ENCODE measurements at places on chromosomes 11 and 22.

DNA sequence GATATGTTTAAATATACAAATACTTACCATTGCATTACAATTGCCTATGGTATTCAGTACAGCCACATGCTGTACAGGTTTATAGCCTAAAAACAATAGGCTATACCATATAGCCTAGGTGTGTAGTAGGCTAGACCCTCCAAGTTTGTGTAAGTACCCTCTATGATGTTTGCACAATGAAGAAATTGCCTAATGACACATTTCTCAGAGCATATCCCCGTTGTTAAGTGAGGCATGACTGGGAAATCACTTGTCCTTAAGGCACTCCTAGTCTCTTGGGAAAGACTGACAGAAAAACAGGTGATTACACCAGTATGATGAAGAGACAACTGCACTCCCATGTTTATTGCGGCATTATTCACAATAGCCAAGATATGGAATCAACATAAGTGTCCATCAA lies 187.2 kb downstream of the SPON1 start:
- no peak for DNase-seq

GRCh38 chr11:110897035-110897434 lies 184.8 kb upstream of the ARHGAP20 start:
- DNase-seq = no peak

- DNase-seq = peak; percentile 71
Observed at GRCh38 chr22:38753948-38754750, 1.6 kb downstream of the SUN2 start.

DNA sequence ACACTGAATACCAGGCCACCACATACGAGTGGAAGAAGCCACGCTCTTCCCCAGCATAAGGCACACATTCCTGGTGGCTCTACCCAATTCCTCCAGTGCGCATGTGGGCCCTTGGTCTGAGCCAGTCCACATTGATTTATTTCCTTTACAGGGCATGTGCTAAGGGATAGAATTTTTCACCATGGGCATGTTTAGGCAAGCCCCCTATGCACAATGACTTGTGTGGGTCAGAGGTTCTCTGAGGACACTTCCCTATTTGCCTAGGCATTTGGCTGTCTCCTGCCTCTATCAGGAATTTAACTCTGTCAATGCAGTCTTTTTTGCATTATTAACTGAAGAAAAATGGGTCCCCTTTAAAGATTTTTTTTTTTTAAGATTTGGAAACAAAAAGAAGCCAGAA lies 718.1 kb downstream of the NTM start:
- DNase-seq = no peak

GRCh38 chr11:78791964-78792363 lies 217.3 kb upstream of the NARS2 start:
- DNase-seq = no peak

GRCh38 chr11:32615422-32615821 lies 31.8 kb downstream of the EIF3M start:
- DNase-seq = no peak

DNA sequence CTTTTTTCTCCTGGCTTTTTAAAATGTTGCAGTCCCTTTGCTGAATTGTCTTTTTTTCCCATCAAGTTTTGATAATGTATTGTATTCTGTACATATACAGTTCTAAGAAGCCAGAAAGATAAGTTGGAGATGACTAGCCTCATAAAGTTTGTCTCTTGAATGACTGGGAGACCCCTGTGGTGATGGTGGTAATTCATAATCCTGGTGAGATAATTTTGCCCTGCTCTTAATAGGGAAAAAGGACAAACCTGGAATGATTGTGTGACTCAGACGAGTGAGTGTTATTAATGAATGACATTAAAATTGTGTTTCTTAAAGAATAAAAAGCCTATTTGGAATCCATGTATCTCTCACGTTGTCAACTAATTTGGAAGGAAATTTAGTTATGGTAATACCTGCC lies 1.2 kb downstream of the HIKESHI start:
- no peak for DNase-seq

- DNase-seq = peak; percentile 84
Observed at GRCh38 chr11:2377511-2378443, 667 bp downstream of the CD81 start.

DNA sequence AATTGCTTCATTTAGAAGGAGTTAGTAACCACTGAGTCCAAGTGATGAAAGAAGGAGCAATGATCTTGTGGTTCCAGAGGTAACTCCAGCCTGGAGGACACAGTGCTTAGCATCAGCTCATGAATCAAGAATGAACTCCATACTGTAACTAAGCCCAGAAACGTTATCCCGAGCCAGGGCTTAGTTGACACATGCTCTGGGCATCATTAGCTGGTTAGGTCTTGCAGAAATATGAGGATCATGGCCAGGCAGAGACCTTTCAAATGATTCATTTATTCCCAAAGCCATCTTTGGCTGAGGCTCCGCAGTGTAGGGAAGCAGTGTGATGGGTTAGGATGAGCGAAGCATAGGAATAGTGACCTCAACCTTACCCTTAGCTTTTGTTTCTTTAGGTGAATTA lies 277.4 kb downstream of the FAM76B start:
- DNase-seq = no peak

DNA sequence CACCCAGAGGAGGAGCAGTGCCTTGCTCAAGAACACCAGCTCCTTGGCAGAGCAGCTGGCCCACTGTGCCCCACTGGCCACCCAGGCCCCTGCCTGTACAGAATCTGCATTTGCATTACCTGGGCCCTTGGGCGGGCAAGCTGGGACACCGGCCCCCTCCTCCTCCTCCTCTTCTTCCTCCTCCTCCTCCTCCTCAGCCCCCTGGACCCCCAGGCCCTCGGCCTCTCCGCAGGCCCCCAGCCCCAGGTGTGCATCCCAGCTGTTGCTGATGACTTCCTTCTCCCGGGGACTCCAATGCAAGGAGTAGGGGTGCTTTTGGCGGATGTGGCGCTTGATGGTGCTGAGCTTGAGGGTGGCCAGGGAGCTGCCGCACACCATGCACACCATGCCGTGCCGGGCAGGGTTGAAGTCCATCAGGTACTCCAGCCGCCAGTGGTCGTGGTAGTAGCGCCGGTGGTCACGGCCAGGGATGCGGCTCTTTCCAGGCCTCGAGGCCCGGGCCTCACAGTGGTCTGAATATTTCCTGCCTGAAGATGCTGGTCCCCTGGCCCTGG lies 2.8 kb downstream of the ZFTA start:
- DNase-seq = no peak

GRCh38 chr11:85182441-85183387 lies 444.4 kb downstream of the DLG2 start:
- DNase-seq = no peak

- no peak for DNase-seq
Observed at GRCh38 chr11:8587915-8588314, 6.1 kb downstream of the STK33 start.

DNA sequence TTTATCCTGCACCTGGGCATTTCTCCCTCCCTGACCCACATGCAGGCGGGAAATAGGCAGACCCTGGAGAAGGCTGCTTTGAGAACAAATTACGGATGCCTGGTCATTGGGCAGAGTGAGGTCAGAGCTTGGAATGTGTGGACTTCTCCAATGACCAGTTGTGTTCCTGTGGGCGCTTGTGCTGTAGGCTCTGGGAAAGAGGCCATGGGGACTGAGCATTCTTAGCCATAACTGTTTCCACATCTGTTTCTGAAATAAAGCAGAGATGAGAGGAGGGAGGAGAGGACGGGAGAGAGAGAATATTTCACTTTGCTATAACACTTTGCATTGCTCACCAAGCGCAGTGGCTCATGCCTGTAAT lies 11.2 kb upstream of the TMEM184B start:
- no peak for DNase-seq

DNA sequence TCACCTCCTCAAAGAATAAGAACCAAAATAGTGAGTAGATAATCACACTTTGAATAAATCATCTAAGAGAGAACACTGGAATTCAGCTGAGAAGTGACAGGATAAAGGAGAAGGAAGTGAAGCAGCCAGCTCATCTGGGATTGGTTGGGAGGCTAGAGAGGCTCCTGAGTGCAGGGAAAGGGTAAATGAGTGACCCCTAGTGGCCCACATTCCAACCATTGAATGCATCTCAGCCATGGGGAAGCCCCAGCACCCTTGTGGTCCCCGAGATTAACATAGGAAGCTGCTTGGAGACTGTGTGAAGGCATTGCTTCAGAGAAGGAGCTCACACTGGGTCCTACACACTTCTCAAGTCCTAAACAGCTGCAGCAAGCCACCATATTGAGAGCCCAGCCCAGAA lies 82.3 kb downstream of the JRKL start:
- no peak for DNase-seq

DNA sequence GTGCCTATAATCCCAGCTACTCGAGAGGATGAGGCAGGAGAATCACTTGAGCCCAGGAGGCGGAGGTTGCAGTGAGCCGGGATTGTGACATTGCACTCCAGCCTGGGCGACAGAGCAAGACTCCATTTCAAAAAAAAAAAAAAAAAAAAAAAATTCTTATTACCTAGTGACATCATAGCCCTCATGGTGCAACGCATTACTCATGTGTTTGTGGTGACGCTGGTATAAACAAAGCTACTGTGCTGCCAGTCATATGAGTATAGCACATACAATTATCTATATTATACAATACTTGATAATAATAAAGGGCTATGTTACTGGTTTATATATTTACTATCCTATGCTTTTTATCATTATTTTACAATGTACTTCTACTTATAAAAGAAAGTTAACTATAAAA lies 41.2 kb downstream of the OR2AT4 start:
- no peak for DNase-seq

DNA sequence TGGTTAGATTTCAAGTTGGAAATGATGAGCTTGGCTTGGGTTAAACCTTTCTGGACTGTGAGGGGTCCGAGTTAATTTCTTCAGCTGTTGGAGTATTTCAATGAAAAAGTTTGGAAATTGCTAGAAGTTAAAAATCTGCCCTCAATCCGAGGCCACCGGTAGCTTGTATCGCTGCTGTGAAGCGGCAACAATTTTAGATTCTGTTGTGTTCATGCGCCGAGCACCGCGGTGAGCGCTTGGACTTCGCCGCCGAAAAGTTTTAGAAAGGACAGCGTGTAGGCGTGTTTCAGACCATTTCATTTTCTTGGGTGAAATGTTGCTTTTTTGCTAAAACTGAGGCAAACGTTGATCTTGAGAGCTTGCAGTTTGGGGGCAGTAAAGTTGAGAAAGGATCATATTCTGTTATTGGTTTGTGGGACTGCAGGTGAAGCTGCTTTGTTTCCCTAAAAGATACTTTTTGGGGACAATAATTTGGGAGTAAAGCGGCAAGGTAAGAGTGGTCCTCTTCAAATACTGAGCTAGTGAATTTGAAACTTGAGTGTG lies 928 bp downstream of the FBXO7 start:
- peak; percentile 43 for DNase-seq

- no peak for DNase-seq
Observed at GRCh38 chr22:38305471-38306448, 11.5 kb downstream of the CSNK1E start.

GRCh38 chr11:100872951-100873740 lies 186.1 kb downstream of the ARHGAP42 start:
- no peak for DNase-seq

DNA sequence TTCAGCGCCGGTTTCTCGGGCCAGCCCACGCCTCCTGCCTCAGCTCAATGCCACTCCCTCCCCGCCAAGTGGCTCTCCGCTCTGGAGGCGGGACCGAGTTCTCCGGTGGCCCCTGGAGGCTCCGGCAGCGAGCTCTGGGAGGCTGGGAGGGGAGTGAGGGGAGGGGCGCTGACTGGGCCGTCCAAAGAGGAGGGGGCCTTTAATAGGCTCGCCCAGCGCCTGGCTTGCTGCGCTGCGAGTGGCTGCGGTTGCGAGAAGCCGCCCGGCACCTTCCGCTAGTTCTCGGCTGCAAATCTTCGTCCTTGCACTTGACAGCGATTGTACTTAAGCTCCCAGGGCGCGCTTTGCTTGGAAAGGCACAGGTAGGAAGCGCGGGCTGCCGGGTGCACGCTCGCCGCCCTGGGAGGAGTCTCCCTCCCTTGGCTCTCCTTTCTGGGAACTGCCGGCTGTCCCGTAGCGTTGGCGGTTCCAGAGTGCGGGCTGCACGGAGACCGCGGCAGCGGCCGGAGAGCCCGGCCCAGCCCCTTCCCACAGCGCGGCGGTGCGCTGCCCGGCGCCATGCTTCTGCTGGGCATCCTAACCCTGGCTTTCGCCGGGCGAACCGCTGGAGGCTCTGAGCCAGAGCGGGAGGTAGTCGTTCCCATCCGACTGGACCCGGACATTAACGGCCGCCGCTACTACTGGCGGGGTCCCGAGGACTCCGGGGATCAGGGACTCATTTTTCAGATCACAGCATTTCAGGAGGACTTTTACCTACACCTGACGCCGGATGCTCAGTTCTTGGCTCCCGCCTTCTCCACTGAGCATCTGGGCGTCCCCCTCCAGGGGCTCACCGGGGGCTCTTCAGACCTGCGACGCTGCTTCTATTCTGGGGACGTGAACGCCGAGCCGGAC lies at the start of gene ADAMTS15:
ADAMTS15 (plus strand) TSS at position 230 of the 894 bp plus-strand sequence; CDS start at position 559, 329 bp downstream.
- peak; percentile 94 for DNase-seq

DNA sequence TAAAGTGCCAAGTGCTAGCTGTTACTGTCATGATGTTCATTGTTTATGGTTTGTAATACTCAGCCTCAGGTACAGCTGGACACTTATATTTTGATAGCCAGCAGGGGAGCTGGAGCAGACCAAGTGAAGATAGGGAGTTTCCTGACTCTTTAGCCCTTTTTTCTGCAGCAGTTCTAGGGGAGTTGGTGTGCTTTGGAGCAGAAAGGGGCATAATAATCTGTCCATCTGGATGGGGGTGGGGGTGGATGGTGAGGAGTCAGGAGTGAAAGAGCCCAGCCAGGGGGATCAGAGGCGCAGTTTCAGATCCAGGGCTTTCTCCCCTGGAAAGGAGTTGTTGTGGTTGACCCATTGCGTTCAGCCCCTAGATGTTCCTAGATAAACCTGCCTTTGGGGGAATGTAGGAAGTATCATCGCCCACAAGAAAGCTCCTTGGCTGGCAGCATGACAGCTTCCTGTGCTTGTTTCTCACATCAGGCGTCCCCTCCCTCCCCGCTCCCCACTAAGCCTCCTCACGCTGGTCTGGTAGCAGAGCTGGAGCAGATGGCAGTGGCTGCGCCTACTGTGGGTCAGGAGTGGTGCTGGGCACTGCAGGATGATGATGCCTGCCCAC lies 41.9 kb downstream of the MED15 start:
- DNase-seq = no peak

DNA sequence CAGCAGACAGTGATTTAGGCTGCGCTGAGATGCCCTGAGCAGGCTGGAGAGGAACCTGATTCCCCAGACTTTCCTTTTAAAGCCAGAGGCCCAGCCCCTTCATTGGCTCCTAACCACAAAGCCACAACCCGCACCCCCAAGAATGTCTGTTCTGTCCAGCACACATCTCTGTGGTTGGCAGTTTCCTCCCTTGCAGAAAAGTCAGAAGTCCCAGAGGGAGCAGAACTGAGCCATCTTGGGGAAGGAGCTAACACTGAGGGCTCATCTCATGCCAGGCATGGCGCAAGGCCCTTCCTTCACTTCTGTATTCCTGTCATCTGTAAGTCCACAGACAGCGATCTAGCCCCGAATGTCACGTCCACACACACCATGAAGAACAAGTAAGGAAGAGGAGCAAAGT lies 97.1 kb upstream of the SYT13 start:
- no peak for DNase-seq

- DNase-seq = peak; percentile 74
Observed at GRCh38 chr11:65780770-65781151, at the start of gene AP5B1. AP5B1 (minus strand) TSS chr11:65780976; CDS start chr11:65780591, 385 bp downstream.

- DNase-seq = no peak
Observed at GRCh38 chr11:69669486-69669885, 5.7 kb downstream of the LTO1 start.

- DNase-seq = no peak
Observed at GRCh38 chr11:97772705-97773104, 1248.0 kb upstream of the CNTN5 start.

GRCh38 chr22:28951969-28952521 lies 68.7 kb downstream of the ZNRF3 start:
- DNase-seq = no peak

- peak; percentile 46 for DNase-seq
Observed at GRCh38 chr11:1482581-1483444, 3.8 kb downstream of the MOB2 start.
